CD4-positive, alpha-beta T cell (primary cell): ENCODE measurements at places on chromosomes 4 and X. TPM values are rescaled to one million over a fixed set of nuclear protein-coding genes. Genes with fewer than 3 reads are reported as not detected.

- no peaks in the 10 kb centered on the region for H3K27me3 ChIP-seq
- no peak overlapping the region for H3K27ac ChIP-seq
- DNase-seq, result no peak
- no peaks in the 10 kb centered on the region for H3K36me3 ChIP-seq
- H3K4me3 ChIP-seq, result no peak overlapping the region
Measured at GRCh38 chr4:165743422-165743821, 129.6 kb upstream of the TLL1 start.

The INTU gene
- not detected for total RNA-seq

The ADAM29 gene
- not detected for total RNA-seq

GRCh38 chrX:110318664-110318968 is 731 bp upstream of the AMMECR1 start:
- no peaks in the 10 kb centered on the region for H3K27me3 ChIP-seq
- H3K27ac ChIP-seq, result peak overlapping the region; percentile 69
- no peak for DNase-seq
- peaks cover 10% of the 10 kb centered on the region for H3K4me1 ChIP-seq
- peak overlapping the region; percentile 97 for H3K4me3 ChIP-seq
- no peaks in the 10 kb centered on the region for H3K36me3 ChIP-seq

DNA sequence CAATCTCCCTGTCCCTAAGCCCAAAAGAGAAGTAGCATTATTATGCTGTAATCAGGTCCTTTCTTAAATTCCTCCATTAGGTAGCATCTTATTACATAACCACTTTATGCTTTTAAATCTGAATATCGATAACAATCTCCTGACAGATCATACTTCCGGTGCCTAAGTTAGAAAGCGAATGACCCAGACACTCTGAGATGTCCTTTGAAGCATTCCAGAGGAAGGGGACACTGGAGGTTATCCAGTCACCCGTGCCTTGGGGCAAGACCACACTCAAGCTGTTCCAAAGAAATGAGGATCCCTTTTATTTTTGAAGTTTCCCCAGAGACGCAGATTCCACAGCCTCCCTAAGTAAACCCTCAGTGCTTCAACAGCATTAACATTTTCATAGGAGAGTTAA is 125.7 kb downstream of the PALLD start:
- no peak for DNase-seq
- H3K36me3 ChIP-seq, result no peaks in the 10 kb centered on the region
- peaks cover 10% of the 10 kb centered on the region for H3K27me3 ChIP-seq
- H3K4me3 ChIP-seq, result no peak overlapping the region
- no peaks in the 10 kb centered on the region for H3K4me1 ChIP-seq

GRCh38 chr4:1232661-1233621 is 16.0 kb downstream of the CTBP1 start:
- no peak overlapping the region for H3K27ac ChIP-seq
- no peak overlapping the region for H3K4me3 ChIP-seq
- no peaks in the 10 kb centered on the region for H3K27me3 ChIP-seq
- no peak for DNase-seq
- peaks cover 91% of the 10 kb centered on the region for H3K36me3 ChIP-seq

- no peak overlapping the region for H3K27ac ChIP-seq
- H3K4me3 ChIP-seq, result no peak overlapping the region
- no peaks in the 10 kb centered on the region for H3K4me1 ChIP-seq
- DNase-seq, result no peak
- no peaks in the 10 kb centered on the region for H3K27me3 ChIP-seq
- no peaks in the 10 kb centered on the region for H3K36me3 ChIP-seq
Measured at GRCh38 chr4:74897386-74897785, 35.5 kb upstream of the PARM1 start.

The AFAP1 gene
- total RNA-seq, result 9.8 TPM

The EVC gene
- total RNA-seq, result 0.70 TPM

The JAKMIP1 gene
- 2.1 TPM for total RNA-seq

DNA sequence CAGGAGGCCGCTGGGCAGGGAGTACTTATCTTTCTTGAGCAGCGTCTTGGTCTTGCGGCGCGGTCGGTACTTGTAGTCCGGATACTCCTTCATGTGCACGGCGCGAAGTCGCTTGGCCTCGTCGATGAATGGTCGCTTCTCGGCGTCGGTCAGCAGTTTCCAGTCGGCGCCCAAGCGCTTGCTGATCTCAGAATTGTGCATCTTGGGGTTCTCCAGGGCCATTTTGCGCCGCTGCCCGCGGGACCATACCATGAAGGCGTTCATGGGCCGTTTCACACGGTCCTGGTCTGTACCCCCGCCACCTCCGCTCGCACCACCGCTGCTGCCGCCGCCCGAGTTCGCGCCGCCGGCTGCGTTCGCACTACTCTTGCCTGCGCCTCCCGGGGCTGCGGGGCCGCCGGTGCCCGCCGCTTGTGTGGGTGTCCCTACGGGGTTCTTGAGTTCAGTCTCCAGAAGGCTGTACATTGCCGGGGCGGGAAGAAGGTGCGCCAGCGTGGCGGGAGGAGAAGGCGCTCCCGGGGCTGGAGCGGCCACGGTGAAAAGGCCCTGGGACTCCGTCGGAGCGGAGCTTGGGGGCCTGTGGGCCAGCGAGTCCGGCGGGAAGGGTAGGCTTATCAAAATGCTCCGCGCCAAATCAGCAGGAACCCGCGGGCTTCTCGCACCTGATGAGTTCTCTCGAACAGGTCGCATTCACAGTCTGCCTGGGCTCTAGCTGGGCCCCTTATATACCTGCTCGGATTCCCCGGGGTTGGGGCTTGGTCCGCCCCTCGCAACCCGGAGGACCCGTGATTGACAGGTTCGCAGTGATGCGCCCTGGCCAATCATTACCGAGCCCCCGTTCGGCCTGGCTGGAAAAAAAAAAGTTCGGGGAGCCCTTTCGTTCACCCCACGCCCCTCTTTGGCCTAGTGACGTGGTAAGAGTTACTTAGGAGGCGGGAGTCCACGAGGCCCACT is at the start of gene SOX3:
Gene SOX3, minus strand, starts transcription at position 699 of the 954 bp plus-strand sequence. Its CDS starts 9 bp downstream, at position 690.
- H3K4me1 ChIP-seq, result no peaks in the 10 kb centered on the region
- peaks cover 57% of the 10 kb centered on the region for H3K27me3 ChIP-seq
- no peaks in the 10 kb centered on the region for H3K36me3 ChIP-seq
- H3K27ac ChIP-seq, result no peak within 1 kb of the TSS

The TRO gene
- 1.0 TPM for total RNA-seq

- no peak overlapping the region for H3K27ac ChIP-seq
- H3K36me3 ChIP-seq, result no peaks in the 10 kb centered on the region
- DNase-seq, result no peak
- H3K4me1 ChIP-seq, result no peaks in the 10 kb centered on the region
Measured at GRCh38 chr4:20288846-20289512, 37.3 kb downstream of the SLIT2 start.

DNA sequence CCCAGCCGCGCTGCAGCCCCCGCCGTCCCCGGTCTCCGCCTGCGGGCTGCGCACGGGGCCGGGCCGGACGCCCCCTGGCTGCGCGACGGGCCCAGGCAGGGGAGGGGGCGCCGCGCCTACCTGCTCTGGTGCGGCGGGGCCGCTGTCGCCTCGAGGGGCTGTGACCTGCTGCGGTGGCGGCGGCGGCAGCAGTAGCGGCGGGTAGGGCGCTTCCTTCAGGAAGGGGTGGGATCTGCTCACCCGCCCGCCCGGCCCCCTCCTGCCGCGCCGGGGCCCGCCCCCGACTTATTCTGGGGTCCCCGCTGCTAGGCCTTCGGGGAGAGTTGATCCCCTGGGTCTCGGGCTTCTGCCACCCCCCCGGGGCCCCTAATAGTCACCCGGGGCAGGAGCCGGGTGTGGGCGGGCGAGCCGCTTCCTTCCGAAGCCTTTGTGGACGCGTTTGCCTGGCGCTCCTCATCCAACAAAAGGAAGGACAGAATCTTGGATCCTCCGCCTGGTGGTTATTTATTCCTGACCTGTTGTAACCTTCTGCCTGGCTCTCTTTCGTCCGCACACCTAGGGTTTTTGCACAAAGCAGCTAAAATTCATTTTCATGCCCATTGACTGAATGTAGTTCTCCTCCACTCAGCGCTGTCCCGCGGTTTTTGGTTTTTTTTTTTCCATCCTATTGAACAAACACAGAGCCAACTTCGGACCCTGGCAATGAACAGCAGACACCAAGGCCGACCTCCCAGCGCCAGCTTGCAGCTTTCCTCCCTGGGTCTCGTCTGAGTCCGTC is at the start of gene TMEM150C:
Gene TMEM150C, minus strand, starts transcription at position 203 of the 778 bp plus-strand sequence. CDS start 57,331 bp downstream, outside the sequence.
- DNase-seq, result no peak
- peaks cover 7% of the 10 kb centered on the region for H3K4me1 ChIP-seq
- peaks cover 52% of the 10 kb centered on the region for H3K27me3 ChIP-seq
- H3K27ac ChIP-seq, result no peak within 1 kb of the TSS
- no peaks in the 10 kb centered on the region for H3K36me3 ChIP-seq
- H3K4me3 ChIP-seq, result no peak within 1 kb of the TSS

GRCh38 chr4:98399915-98400314 is 138.7 kb downstream of the RAP1GDS1 start:
- H3K27ac ChIP-seq, result no peak overlapping the region
- peaks cover 8% of the 10 kb centered on the region for H3K36me3 ChIP-seq
- no peaks in the 10 kb centered on the region for H3K27me3 ChIP-seq
- no peak for DNase-seq
- H3K4me3 ChIP-seq, result no peak overlapping the region

- no peaks in the 10 kb centered on the region for H3K36me3 ChIP-seq
- no peaks in the 10 kb centered on the region for H3K4me1 ChIP-seq
- no peak for DNase-seq
- no peak overlapping the region for H3K4me3 ChIP-seq
Measured at GRCh38 chrX:38850807-38851544, 49.7 kb downstream of the MID1IP1 start.

The BCLAF3 gene
- 6.5 TPM for total RNA-seq

GRCh38 chr4:159075531-159075932 is 27.3 kb upstream of the RAPGEF2 start:
- no peaks in the 10 kb centered on the region for H3K27me3 ChIP-seq
- H3K27ac ChIP-seq, result no peak overlapping the region
- H3K4me1 ChIP-seq, result peaks cover 9% of the 10 kb centered on the region

GRCh38 chr4:154120006-154120676 is 331.3 kb upstream of the SFRP2 start:
- no peaks in the 10 kb centered on the region for H3K4me1 ChIP-seq
- H3K27me3 ChIP-seq, result no peaks in the 10 kb centered on the region
- no peak overlapping the region for H3K27ac ChIP-seq
- DNase-seq, result no peak

- H3K27me3 ChIP-seq, result peaks cover 41% of the 10 kb centered on the region
- H3K4me1 ChIP-seq, result no peaks in the 10 kb centered on the region
- H3K27ac ChIP-seq, result no peak overlapping the region
- no peaks in the 10 kb centered on the region for H3K36me3 ChIP-seq
Measured at GRCh38 chr4:180058691-180059215, 2184.4 kb upstream of the TENM3 start.

- H3K36me3 ChIP-seq, result no peaks in the 10 kb centered on the region
- no peaks in the 10 kb centered on the region for H3K27me3 ChIP-seq
- H3K27ac ChIP-seq, result no peak overlapping the region
- no peaks in the 10 kb centered on the region for H3K4me1 ChIP-seq
- no peak for DNase-seq
Measured at GRCh38 chr4:41135801-41136200, 78.5 kb downstream of the APBB2 start.

DNA sequence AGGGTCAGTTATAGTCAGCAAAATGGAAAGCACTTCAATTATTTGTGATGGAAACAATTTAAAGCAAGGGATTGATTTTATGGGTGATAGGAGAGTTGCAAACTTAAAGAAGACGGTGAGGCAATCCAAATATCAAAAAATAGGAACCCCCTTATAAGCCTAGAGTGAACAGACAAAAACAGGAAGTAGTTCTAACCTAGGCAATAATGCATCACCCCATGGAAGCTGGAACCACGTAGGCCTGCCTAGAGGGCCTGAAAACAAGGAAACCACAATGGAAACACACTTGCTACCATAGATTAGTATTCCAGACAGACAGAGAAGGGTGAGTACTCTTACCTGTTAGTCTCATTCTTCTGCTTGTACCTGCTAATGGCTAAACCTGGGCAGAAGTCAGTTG is 13.5 kb upstream of the GK2 start:
- no peaks in the 10 kb centered on the region for H3K27me3 ChIP-seq
- H3K4me3 ChIP-seq, result no peak overlapping the region
- H3K4me1 ChIP-seq, result no peaks in the 10 kb centered on the region

The PRR32 gene
- total RNA-seq, result not detected

The KCND1 gene
- 2.7 TPM for total RNA-seq

DNA sequence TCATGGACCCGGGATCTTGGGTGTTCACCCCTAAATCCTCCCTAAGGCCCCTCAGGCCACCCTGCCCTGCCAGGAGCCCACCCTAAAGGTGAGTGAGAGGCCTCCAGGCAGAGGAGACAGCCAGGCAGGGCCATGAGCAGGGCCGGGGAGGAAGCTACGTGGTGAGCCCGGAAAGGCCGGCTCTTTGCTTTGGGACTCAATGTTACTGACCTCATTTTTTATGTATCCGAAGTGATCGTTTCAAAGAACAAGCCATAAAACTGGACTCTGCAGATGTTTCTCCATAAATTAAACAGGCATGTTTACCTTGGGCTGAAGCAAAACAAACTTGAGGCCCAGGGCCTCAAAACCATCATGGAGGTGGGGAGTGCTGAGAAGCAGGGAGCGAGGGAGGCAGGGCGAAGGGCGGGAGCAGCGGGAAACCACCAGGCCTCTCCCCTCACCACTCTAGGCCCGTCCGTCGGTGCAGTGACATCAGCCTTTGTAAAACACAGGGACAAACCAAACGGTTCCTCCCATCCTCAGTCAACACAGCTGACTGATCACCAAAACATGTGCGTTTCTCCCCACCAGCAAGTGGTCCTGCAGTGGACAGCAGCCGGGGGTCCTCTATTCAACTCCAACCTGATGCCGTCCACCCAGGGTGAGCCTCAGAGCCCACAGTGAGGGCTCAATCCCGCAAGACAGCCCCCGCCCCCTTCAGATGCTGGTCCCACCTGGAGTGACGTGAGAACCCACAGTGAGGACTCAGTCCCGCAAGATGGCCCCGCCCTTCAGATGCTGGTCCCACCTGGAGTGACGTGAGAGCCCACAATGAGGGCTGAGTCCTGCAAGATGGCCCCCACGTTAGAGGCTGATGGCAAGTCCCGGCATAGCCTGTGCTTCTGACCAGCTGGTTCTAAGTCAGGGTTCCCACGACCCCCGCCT is 102.9 kb upstream of the LRPAP1 start:
- H3K36me3 ChIP-seq, result no peaks in the 10 kb centered on the region
- no peak for DNase-seq
- no peaks in the 10 kb centered on the region for H3K27me3 ChIP-seq
- no peak overlapping the region for H3K27ac ChIP-seq
- no peak overlapping the region for H3K4me3 ChIP-seq

GRCh38 chr4:49036528-49036927 is 50.5 kb downstream of the CWH43 start:
- no peak overlapping the region for H3K27ac ChIP-seq
- H3K4me3 ChIP-seq, result no peak overlapping the region
- no peaks in the 10 kb centered on the region for H3K27me3 ChIP-seq
- no peak for DNase-seq

DNA sequence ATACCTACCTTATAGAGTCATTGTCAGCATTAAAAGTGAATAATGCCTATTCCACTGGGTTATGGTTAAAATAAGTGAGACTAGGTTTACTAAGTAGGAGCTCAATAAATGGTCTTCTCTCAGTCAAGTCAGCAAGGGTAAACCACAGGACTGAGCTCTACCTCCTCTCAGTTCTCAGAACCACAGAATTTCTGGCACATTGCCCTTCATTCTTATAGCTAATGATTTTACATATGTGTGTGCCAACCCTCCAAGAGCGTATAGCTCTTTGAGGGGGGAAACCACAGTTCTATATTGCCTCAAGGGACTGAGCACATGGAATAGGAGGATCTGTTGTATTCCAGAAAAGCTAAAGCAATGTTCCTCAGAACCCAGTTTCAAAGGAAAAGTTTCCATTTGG is 124.8 kb downstream of the ATG4A start:
- H3K4me3 ChIP-seq, result no peak overlapping the region
- H3K4me1 ChIP-seq, result no peaks in the 10 kb centered on the region
- DNase-seq, result no peak
- H3K36me3 ChIP-seq, result no peaks in the 10 kb centered on the region

- DNase-seq, result no peak
- H3K27me3 ChIP-seq, result no peaks in the 10 kb centered on the region
- no peaks in the 10 kb centered on the region for H3K36me3 ChIP-seq
- no peaks in the 10 kb centered on the region for H3K4me1 ChIP-seq
Measured at GRCh38 chr4:175891231-175891630, 79.2 kb upstream of the GPM6A start.

The OTUD6A gene
- total RNA-seq, result not detected
